ENCODE measurements at places on chromosomes 2 and 18.

DNA sequence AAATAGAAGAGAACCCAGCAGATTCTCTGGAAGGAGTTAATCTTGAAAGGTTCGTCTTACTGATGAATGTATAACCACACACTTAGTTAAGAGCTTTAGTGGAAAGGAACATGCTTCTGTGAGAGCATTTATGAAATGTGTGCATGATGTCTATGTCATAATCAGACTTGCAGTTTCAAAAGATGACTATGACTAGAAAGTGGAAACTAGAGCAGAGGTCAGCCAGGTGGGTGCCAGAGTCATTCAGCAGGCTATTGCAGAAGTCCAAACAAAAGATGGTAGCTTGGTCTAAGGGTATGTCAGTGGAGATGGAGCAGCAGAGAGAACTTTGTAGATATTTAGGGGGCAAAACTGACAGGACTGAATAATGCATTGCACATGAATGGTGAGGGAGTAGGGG, 825.8 kb downstream of the DCC start:
- no peak for DNase-seq

GRCh38 chr2:104577143-104577542, 276.8 kb upstream of the POU3F3 start:
- no peak for DNase-seq

DNA sequence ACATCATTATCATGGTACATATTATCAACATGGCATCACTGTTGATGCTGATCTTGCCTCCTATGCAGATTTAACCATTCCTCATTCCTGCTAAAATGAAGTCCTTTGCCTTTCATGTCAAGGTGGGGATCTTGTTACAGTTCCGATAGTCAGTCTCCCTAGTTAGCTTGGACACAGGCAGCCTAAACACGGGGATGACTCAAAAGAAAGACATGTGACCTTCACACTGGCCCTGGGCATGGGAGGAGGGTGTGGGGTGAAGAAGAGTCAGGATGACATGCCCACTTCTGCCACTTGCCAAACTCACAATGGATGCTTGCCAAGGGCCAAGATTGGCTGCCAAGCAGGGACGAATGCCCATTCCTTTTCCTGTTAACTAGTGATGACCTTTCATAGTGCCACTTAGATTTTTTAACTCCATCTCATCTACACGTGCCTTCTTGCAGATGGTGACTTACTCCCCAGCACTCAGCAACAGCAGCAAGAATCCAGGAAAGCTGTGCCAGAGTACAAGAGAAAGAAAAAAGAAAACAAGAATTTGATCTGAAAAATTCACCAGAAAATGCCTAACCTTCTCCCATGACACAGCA, 13.9 kb upstream of the SLC1A4 start:
- DNase-seq: peak; percentile 64

DNA sequence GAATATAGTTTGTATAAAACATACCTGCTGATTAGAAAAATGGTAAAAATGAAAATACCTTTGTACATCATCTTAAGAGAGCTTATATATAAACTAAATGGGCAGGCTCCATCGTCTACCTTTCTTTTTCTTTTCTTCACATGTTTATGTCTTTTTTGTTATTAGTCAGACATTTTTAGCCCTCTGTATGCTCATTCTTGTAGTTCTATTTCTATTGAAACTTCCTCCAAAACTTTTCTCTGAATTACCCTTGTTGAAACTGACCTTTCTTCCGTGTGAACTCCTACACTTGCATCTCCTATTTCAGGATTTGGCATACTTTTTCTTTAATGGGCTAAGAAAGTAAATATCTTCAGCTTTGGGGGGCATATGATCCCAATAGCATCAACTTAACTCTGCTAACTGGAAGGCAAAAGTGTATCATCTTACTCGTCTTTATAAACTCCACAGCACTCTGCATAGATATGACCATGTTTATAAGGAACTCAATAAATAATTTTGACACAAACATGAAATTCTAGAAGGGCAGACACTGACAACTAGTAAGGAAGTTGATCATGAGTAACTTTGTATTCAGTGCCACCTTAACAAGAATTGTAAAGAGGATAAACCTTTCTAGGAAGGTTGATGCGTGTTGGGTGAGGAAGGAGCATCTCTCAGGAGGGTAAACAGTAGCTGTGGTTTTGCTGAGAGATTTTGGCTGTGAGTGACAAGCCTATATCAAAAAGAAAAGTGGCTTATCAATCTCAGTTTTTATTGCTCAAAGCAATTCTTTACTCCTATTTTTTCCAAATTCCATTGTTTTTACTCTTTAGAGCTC, 127.6 kb downstream of the PIK3C3 start:
- no peak for DNase-seq

DNA sequence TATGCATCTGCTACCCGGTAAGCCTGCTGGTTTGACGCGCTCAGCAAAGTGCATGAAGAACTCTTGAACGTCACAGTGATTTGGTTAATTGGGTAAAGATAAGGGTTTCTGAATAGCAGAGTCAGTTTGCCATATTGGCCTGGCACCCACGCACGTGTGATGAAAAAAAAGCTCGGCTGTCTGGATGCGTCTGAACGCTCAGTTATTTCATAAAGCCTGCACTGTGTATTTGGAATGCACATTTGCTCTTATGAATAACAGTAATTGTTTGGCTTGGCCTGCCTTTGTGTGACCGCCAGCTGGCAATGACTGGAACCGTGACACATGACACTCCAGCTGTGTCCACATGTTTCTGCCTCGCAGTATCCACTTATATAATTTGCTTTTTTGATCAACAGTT, 129.2 kb upstream of the MEIS1 start:
- DNase-seq: peak; percentile 6

DNA sequence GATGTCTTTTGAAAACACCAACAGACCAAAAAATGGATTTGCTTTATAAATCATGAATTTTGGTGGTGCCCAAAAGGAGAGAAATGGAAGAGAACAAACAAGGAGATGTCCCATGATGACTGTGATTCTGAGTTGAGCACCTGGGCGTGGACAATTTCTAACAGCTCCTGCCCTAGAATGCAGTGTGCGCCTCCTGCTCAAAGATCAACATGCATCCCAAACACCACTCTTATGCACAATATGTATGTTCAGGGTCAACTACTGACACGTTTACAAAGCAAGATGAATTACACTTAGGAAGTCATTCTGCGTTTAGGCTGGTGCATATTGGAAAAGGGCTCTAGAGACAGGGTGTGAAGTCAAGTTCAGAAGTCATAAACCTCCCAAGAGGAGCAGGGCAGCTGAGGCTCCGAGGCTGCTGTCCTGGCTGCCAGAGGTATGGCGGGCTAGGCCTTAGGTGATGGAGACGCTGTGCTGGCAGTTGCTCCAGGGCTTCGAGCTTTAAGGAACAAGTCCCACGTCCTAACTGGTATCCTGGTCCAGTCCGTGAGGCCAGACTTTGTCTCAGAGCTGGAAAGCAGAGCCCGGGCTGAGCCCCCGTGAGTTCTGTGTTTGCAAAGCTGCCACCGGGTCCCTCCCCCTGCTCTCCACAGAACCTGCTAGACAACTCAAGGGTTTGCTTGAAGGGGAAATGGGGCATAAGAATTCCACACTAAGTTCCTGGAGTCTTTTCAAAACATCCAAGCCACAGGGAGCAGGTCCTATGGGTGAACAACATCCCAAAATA, 74.0 kb downstream of the ZNF516 start:
- DNase-seq: no peak
